NCI-H226 (cell line): ENCODE measurements at places on chromosomes 5 and 9.
A peak's percentile ranks its signal among the peaks of the same experiment; 100 is the strongest.

GRCh38 chr5:155929112-155929511 lies 397.9 kb upstream of the SGCD start:
- DNase-seq, result no peak

GRCh38 chr9:108951578-108951977 lies 17.4 kb downstream of the ABITRAM start:
- no peak for DNase-seq

DNA sequence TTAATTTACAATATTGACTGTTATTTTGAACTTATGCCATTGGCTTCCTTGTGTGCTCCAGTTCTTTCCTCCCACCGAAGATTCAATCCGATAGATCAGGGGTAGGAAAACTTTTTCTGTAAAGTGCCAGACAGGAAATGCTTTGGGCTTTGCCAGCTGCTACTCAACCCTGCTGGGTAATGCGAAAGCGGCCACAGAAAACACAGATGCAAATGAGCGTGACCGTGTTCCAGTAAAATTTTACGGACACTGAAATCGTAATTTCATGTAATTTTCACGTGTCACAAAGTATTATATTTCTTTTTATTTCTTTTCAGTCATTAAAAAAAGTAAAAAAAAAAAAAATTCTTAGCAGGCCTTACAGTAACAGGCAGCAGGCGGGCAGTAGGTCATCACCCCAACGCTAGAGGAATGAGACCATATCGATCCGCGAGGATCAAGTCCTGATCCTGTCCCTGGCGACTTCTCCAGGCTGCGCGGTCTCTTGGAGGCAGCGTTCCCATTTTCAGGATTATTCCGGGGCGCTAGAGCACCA lies 599 bp downstream of the NMRK1 start:
- peak; percentile 28 for DNase-seq

GRCh38 chr5:31346896-31347551 lies 153.5 kb downstream of the CDH6 start:
- no peak for DNase-seq

- no peak for DNase-seq
These were observed 106.5 kb downstream of the BNC2 start for GRCh38 chr9:16763946-16764345.

GRCh38 chr5:179279347-179280094 lies 65.7 kb downstream of the ADAMTS2 start:
- DNase-seq, result no peak

DNA sequence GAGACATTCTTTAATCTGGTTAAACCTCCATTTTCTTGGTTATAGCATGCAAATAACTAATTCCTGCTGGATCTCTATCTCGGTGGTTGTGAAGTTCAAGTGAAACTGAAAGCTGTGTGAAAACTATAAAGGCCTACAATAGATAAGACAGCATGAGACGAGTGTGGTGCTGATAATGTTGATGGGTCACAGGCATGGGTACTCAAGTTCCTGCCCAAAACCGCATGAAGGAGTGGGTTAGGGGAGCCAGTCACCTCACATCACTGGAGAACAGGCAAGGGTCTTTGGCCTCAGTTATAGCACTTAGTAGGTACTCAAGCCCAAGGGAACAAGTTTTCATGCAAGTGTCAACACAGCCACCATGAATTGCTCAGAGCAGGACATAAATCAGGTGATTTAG lies 16.7 kb downstream of the HMHB1 start:
- DNase-seq, result no peak

- DNase-seq, result no peak
These were observed 236.6 kb downstream of the ARL15 start for GRCh38 chr5:54073735-54074134.

DNA sequence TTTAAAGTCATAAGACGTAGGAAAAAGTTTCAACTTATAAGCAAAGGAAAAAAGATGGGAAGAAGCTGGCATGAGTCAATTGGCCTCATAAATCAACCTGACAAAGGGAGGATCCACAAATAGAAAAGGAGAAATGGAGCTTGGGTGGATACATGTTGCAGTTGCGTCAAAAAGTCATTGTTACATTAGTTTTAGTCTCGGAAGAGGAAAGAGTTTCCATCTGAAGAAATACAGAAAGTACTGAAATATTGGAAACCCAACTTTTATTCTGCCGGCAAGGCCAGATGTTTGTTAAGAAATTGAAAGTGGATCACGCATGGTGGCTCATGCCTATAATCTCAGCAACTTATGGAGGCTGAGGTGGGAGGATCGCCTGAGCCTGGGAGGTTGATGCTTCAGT lies 11.3 kb upstream of the TIMD4 start:
- DNase-seq, result no peak

GRCh38 chr9:114524247-114524681 lies 19.0 kb upstream of the WHRN start:
- DNase-seq, result no peak

GRCh38 chr5:10724781-10725507 lies 36.1 kb downstream of the DAP start:
- peak; percentile 79 for DNase-seq

- no peak for DNase-seq
These were observed 4.9 kb downstream of the EDF1 start for GRCh38 chr9:136860933-136861873.

DNA sequence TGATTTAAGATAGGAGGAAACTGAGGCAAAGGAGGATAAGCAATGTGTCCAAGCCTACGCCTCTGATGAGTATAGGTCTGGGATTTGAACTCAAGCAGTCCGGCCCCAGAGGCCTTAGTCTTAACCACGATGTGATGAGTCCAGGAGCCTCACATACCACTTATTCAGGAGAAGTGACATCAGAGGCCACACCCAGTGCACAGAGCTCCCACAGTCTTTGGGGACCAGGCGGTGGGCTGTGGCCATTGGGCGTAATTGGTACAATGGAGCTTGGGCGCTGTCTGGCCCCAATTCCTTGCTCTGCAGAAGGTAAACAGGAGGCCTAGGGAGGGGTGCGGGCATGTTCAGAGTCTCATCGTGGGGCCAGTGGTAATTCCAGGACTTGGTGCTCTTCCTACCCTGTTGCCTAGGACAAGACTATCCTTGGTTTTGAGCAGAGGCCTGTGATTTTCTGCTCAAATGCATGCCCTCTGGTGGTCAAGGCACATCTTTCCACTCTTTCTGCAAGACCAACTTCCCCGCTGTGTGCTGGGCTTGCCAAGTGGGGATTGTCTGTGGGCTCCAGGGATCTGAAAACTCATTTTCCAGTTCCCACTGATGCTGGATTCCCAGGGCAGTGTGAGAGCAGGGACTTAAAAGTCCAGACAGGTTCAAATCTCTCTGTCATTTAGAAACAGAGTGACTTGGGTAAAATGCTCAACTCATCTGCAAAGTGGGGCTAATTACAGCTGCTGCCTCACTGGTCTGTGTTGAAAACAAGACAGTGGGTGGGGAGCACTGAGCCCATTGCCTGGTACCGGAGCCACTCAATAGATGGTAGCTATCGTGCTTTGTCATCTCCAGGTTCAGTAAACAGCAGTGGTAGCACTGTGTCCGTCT lies 15.8 kb downstream of the NDST1 start:
- peak; percentile 37 for DNase-seq

DNA sequence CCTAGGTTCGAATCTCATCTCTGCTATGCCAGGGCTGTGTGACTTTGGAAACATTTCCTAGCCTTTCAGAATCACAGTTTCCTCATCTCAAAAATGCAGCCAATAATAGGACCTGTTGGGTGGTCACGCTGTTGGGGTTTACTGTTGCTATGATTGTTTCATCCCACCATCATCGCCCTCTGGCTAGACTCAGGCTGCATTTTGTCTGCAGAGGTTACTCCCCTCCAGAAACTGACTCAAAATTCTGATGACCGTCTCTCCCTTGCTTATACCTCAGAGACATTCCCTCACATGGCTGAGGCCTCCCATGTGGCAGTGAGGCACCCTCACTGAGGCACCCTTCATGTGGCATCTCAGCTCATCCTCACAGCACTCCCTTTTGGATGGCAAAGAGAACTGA lies 61.6 kb downstream of the COL27A1 start:
- DNase-seq, result no peak

DNA sequence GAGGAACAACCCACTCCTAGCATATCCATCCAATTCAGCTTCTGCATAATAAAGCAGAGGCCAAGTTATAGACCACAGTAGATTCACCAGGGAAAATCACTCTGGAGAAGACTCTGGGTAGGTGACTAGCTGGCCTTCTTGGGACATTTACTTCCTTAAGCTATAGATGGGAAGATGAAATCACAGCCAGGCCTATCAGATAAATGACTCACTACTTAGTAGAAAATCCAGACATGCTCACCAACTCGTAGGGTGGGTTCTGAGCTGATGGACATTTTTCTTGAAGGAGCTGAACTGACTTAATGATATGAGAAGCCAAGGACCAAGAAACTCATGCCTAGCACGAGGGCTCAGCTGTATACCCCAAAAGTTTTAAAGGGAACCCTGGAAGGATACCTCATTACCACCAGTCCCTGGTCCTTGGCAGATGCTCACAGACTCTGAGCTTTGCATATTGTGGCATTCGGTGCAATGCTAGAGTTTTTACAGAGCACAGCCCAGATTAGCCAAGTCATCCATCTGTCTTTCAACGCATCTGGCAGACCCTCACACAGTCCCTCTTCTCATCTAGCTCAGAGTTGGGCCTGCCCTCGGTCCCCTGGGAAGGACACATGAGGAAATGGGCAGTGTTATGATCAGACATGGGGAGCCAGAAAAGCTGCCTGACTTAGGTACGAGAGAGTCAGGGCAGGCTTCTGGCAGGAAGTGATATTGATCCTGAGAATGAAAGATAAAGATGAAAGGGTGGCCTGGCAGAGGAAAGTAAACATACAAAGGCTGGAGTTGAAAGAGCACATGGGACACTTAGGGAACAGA lies 15.0 kb downstream of the ACSL6 start:
- DNase-seq, result no peak

- DNase-seq, result no peak
These were observed 95.9 kb downstream of the SH3TC2 start for GRCh38 chr5:148966938-148967337.
